H1 (cell line): ENCODE measurements at places on chromosomes 7 and 10. TPM values are rescaled to one million over a fixed set of nuclear protein-coding genes. Genes with fewer than 3 reads are reported as not detected.
A peak's percentile ranks its signal among the peaks of the same experiment; 100 is the strongest.

The SUGCT gene
- 3.0 and 5.4 TPM in 2 replicates for total RNA-seq

The PTN gene
- total RNA-seq: 27.8 and 28.6 TPM in 2 replicates

DNA sequence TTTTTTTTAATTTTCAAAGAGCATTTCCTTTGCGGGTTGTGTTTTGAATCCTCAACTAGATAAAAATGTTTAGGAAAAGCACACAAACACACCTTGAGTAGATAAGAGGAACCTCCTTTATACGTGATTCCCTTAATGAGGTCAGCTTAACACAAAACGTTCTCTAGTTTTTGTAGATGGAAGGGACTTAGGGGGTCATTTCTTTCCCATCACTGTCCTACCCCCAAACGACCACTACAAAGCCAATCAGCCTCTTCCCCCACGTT is 1.2 kb downstream of the SUV39H2 start:
- H3K36me3 ChIP-seq: peaks cover 21% of the 10 kb centered on the region
- peak overlapping the region; percentile 89 for H3K4me3 ChIP-seq
- no peak for DNase-seq
- H3K27me3 ChIP-seq: no peaks in the 10 kb centered on the region

GRCh38 chr7:31027161-31027965 is 24.7 kb upstream of the ADCYAP1R1 start:
- no peaks in the 10 kb centered on the region for H3K27me3 ChIP-seq
- peaks cover 3% of the 10 kb centered on the region for H3K4me1 ChIP-seq
- no peak overlapping the region for H3K4me3 ChIP-seq
- no peaks in the 10 kb centered on the region for H3K36me3 ChIP-seq
